Occipital lobe (tissue), 3 donors: ENCODE measurements at places on chromosomes 1 and 21.
A peak's percentile ranks its signal among the peaks of the same experiment; 100 is the strongest.

DNA sequence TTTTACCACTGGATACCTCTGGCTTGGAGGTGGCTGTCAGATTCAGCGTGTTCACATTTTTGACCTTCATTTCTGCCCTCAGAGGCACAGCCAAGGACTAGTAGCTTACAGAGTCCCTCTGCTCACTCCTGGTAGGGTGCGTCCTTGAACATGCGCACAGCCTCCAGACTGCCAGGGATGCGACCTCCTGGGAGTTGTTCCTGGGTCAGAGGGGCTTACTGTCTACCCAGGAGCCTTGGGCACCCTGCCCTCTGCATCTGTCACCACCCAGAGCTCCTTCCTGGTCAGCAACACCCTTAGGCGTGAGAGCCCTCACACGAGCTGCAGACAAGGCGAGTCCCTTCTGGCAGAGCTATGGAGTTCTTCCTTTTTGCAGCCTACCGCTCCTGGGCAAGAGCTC lies 1.7 kb downstream of the SLX9 start:
- no peak for DNase-seq

DNA sequence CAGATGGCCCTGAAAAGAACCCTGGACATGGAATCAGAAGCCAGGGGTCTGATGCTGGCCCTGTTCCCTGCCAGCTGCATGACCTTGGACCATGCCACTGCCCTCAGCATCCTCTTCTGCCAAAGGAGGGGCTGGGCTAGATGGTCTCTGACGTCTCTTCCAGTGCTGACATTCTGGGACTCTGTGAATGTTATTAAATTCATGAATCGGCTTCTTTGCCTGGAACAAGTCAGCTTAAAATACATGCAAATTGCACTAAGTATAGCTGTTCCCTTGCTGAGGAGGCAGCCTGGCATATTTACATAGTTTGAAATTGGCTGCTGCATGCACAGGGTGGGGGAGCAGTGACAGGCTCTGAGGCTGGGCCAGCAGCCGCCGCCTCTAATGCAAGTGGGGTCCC lies 23.8 kb downstream of the KCNA2 start:
- peak; percentile 47 for DNase-seq

GRCh38 chr1:57406428-57406970 lies 17.4 kb downstream of the DAB1 start:
- DNase-seq: no peak

DNA sequence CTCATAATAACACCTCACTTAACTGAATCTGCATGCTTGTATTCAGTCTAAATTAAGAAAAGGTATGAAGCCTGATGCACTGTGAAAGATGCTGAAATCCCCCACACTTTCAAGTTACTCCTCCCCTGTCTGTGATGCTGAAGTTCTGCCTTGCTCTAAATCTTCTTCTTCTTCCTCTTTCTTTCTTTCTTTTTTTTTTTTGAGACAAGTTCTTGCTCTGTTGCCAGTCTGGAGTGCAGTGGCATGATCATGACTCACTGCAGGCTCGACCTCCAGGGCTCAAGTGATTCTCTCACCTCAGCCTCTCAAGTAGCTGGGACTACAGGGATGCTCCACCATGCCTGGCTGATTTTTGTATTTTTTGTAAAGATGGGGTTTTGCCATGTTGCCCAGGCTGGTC lies 231.0 kb upstream of the B3GALT2 start:
- no peak for DNase-seq

DNA sequence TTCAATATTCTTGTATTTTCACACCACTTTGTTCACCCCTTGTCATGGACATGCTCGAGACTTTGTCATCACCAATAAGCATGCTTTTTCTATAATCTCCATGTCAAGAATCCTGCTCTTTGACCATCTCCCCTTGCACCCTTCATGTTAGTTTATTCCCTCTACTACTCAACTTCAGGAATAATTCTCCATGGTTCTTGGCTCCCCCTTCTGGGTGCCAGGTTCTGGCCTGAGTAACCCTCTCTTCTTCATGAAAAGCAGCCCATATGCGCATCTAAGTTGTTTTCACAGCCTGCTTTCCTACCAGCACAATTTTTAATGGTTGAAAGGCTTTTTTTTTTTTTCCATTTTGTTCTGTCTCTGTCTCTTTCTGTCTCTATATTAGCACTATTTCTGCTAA lies 160.7 kb downstream of the LEPR start:
- DNase-seq: no peak

- no peak for DNase-seq
These were observed 54.7 kb downstream of the UMODL1 start for GRCh38 chr21:42125571-42126544.

- no peak for DNase-seq
These were observed 4.3 kb downstream of the RUSC1 start for GRCh38 chr1:155324717-155325602.

GRCh38 chr1:186854102-186854501 lies 25.4 kb downstream of the PLA2G4A start:
- no peak for DNase-seq

- DNase-seq: no peak
These were observed 18.7 kb downstream of the SLC45A3 start for GRCh38 chr1:205661429-205662134.

DNA sequence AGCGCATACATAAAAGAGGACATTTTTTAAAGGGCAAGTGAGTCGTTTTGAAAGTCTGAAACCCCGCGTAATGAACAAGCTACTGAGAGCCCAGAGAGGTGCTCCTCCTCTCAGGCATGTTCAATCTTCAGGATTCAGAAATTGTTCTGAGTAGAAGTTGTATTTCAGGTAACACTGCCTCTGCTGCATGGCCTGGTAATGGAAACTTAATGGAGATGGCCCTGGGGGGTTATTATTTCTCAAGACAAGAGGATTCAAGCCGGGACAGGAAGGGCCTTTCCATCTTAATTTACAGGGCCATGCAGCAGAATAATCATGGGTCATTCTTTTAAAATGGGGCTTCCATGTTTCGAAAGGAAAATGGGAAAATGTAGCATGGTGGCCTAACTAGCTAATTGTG lies 42.1 kb upstream of the MARK1 start:
- no peak for DNase-seq

- no peak for DNase-seq
These were observed 67.5 kb downstream of the SDC3 start for GRCh38 chr1:30840904-30841598.

DNA sequence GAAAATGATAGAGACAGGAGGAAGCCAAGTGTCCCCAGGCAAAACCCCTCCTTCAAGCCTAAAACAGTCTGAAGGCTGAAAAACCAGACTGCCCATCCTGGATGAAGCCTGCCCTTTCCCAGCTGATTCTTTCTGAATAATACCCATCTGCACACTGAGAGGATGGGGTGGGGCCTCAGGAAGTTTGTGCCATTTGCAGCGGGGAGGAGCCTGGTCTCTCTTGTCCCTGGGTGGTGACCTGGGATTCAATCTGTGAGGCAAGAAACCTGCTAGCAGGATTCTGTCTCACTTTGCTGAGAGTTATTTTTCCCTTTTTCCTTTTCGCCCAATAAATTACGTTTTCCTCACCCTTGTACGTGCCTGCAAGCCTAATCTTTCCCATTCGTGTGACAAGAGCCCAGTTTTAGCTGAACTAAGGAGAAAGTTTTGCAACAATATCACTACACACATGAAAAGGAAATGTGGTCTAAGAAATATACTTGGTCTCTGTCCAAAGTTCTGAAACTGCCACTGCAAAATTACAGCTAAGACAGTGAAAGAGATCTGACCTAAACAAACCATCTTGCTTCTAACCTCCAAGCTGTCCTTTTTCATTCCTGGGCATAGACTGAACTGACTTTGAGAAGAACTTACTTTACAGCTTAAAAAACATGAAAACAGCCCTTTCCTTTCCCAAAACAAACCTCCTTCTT lies 105.0 kb downstream of the COP1 start:
- DNase-seq: no peak

GRCh38 chr1:182235952-182236650 lies 155.5 kb downstream of the GLUL start:
- DNase-seq: peak; percentile 37

- DNase-seq: no peak
These were observed 90.7 kb downstream of the URB2 start for GRCh38 chr1:229716704-229717103.

GRCh38 chr1:20742671-20743070 lies 10.2 kb upstream of the SH2D5 start:
- no peak for DNase-seq

DNA sequence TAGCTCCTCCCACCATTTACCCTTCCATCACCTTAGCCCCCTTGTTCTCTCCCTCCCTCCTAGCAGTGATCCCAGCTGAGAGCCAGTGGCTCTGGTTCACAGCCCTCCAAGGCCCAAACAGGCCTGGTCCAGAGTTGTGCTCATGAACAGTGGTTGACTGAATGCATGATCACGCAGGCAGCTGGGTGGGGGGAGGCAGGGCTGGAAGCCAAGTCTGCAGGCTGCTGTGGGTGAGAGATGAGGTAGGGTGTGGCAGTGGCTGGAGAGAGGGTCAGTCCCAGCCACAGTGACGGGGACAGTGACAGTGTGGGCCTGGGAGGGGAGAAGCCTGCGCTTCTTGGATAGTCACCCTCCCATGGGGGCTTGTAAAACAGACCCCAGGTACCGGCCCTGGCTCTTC lies 22.2 kb downstream of the EPHA8 start:
- no peak for DNase-seq

GRCh38 chr1:8889103-8889846 lies 10.8 kb upstream of the ENO1 start:
- DNase-seq: no peak

- no peak for DNase-seq
These were observed 155.4 kb upstream of the C1orf174 start for GRCh38 chr1:4055294-4055967.

- DNase-seq: no peak
These were observed at the start of gene ACTL8 for GRCh38 chr1:17755120-17755519. ACTL8 (plus strand) TSS chr1:17755333; CDS start chr1:17823009, 67,676 bp downstream.

- no peak for DNase-seq
These were observed 7.5 kb downstream of the NRIP1 start for GRCh38 chr21:15057285-15057684.

DNA sequence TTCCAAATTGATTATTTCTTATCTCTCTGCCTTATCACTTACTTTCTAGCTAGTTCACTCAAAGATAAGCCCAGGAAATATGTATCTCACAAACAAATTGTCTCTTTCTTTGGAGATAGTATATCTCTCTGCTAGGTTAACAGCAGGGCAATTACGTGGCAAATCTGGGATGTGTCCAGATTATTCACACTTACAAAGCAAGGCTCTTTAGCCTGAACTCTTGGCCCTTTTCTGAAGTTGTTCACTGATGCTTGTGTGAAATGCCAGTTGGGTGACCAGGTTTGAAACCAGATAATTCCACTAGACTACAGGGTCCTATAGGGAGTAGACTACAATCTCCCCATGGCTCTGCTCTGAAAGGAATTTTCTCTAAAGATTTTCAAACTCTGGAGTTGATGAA lies 30.8 kb upstream of the FAM78B start:
- no peak for DNase-seq

DNA sequence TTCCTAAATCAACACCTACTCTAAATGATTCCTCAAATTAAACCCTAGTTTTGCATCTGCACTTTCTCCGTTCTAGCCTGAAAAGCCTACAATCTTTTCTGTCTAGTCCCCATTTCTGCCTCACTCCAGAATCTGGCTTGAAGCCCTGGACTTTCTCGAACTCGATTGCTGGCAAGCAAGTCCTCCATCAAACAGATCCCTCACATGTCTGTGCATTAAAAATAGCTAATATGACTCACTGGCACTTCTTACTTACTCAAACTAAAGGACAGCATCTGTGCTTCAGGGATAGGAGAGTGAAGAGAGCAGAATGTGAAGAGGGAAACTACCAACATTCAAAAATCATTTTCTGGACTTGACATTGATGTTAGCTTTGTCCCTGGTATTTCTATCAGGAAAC lies 51.8 kb upstream of the CXADR start:
- DNase-seq: peak; percentile 67

- DNase-seq: no peak
These were observed 25.3 kb downstream of the UBASH3A start for GRCh38 chr21:42429021-42429420.

- no peak for DNase-seq
These were observed 113.0 kb downstream of the WDR3 start for GRCh38 chr1:118042501-118042900.

GRCh38 chr1:220219865-220220698 lies 52.2 kb downstream of the RAB3GAP2 start:
- no peak for DNase-seq

- DNase-seq: no peak
These were observed 7.3 kb upstream of the TMEM51 start for GRCh38 chr1:15146142-15146680.

- DNase-seq: no peak
These were observed 60.8 kb downstream of the FASLG start for GRCh38 chr1:172719694-172720138.

- DNase-seq: no peak
These were observed 62.7 kb downstream of the DMAP1 start for GRCh38 chr1:44275991-44276405.

GRCh38 chr1:152034324-152034653 lies 2.5 kb downstream of the S100A11 start:
- no peak for DNase-seq

GRCh38 chr1:20551161-20551560 lies 1.2 kb upstream of the FAM43B start:
- DNase-seq: no peak

DNA sequence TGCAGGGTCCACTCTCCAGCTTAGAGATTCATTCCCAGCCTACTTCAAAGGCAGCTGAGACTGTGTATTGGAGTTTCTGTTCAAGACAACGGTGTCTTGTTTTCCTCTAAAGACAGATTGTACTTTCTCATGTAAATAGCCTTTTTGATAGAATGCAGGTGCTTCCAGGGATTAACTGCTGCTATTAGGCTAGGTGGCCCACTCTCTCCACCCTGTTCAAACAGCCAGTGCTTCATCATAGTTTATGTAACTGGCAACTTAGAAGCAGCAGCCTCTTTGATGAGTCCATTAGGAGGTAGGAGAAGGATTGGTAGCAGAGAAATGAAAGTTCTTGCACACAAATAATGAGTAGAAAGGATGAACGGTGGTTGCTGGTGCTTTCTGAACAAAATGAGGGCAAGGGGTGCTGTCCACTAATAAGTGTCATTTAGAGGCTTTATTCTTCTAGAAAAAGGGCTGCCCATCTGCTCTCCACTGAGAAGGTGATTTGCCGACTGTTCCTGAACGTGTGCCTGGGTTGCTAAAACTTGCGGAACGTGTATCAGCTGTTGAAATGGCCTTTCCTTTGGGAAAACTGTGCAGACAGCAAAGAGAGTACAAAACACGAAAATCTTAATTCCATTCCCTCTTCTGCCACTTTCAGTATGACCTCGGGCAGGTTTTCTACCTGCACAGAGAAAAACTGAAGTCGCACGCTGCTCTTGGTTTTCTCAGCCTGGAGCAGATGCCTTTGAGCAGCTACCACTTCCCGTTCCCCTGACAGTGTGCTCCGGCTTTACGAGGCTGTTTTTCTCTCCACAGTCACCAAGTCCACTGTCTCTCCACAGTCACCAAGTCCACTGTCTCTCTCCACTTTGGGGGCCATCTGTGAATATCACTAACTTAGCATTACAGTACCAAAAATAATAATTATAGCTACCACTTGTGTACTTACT lies 228.9 kb downstream of the KIF26B start:
- no peak for DNase-seq

DNA sequence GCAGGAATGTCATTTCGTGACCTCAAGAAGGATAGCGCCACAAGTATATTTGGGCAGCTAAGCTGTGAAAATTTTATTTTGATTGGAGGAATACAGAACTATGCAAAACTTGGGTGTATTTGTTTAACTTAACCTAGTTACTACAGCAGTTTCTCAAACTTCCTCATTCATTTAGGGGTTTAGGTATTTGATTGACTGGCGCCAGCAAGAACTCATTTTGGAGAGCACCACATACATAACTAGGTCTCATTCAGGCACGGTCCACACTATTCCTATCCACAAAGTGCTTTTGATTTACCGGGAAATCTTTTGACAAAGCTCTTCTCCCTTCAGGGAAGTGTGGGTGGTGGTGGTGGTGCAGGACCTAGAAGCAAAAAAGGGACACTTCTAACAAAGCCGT lies 155.1 kb upstream of the NRIP1 start:
- DNase-seq: no peak
